ENCODE measurements at places on chromosomes 6 and 20.

DNA sequence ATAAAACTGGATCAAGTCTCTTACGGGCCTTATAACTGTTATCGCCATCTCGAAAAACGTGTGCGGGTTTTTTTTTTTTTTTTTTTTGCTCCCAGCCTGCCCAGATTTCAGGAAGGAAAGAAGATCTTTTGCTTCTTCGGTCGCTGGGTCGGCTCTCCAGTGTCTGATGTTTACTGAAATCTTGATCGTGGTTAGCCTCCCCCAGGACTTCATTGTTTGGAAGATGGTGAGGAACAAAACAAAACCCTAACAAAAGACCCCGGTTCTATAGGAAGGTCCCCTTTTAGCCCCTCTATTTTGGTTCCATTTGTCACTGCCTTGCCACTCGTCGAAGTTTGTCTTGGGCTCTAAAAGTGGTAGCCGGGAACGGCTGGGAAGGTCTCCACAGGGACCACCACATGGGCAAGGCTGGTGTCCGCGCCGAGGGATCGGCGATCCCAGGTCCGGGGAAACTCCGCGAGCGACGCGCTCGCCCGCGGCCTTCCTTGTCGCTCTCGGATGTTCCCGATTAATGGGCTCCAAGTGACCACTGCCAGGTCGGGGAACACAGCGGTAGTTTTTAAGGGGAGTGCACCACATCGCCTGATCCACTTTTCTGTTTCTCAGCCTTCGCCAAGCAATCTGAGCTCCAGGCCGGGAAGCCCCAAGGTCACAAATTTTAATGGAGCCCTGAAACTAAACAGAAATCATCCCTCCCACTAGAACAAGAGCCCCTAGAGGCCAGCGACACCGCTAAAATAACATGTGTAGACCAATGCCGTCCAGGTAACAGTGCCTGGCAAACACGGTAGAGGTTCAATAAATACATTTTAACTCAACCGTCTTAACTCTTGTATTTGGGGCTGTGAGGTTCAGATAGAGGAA, 27.0 kb downstream of the TRIM27 start:
- peak; percentile 63 for DNase-seq

DNA sequence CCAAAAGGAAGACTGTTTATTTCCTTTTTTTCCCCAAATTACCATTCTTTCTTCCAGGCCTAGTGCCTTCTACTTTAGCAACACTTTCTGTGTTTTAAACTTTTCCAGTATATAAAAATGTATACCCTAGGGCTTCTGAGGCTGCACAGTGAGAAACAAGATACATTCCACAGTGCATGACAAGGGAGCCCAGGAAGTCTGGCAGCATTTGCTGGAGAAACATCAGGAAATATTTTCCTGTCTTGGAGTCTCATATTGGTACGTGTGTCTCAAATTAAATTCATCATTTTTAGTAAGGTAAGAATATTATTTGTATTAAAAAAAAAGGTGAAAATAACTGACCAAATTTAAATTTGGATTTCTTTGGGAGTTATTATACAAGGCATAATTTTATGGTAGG, 662.6 kb downstream of the RFPL4B start:
- no peak for DNase-seq

DNA sequence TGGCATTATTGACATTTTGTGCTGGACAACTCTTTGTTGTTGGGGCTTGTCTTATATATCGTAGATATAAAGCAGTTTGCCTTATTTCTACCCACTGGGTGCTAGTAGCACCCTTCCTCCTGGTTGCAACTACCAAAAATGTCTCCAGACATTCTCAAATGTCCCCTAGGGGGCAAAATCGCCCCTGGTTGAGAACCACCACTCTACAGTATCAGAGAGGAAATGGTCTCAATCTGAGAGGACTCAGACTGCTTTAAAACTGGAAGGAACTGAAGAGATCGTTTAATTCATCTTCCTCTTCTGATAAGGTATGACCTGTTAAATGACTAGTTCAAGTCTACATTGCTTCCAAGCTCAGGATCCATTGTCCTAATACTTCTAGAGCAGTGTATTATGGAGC, 14.9 kb downstream of the SH3BGRL2 start:
- DNase-seq = no peak

DNA sequence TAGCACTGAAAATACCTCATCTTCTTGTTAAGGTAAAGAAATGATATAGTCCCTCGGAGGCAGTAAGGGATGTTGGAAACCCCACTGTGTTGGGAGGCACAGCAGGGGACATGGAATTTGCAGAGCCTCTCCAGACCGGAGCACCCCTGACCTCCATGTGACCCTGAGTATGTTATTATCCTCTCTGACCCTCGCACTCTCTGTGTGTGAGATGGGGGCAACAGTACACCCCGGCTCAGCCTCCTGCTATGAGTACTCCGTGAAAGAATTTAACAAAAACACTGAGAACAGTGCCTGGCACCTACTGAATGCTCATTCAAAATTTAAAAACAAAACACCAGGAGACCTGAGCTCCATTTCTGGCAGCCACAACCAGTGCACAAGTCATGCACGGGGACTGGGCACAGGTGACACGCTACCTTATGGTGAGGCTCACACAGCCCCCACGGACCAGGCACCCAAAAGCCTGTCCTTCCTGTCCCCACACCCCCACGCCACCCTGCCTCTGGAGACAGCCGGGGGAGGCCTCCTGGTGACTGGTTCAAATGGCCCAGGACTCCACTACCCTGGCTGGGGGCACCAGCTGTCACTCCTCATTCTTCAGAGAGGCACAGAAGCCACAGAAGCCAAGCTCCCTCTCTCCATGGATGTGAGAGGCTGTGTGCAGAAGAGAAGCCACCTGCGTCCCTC, 6.1 kb downstream of the NINL start:
- no peak for DNase-seq

- no peak for DNase-seq
Observed at GRCh38 chr6:150410906-150411305, 42.1 kb downstream of the IYD start.

- no peak for DNase-seq
Observed at GRCh38 chr6:36718560-36718959, 20.9 kb downstream of the RAB44 start.

GRCh38 chr6:33589731-33590530, 9.9 kb upstream of the BAK1 start:
- DNase-seq = peak; percentile 77

DNA sequence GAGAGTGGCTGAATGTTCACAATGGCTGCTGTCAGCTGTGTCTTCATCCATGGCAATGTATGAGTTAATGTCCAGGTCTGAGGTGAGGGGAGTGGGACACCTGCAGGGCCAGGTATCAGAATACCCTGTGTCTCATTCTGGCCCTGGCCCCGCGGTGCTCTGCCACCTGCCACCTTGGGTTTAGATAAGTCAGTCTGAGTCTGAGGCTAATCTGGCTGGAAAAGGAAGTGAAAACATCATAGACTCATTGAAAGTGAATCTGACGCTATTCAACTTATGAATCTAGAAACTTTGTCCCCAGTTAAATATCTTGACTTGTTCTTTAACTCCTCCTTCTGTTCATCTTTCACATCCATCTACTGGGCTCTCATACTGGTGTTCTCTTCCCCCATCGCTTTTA, 267.1 kb upstream of the JAG1 start:
- DNase-seq = peak; percentile 59

DNA sequence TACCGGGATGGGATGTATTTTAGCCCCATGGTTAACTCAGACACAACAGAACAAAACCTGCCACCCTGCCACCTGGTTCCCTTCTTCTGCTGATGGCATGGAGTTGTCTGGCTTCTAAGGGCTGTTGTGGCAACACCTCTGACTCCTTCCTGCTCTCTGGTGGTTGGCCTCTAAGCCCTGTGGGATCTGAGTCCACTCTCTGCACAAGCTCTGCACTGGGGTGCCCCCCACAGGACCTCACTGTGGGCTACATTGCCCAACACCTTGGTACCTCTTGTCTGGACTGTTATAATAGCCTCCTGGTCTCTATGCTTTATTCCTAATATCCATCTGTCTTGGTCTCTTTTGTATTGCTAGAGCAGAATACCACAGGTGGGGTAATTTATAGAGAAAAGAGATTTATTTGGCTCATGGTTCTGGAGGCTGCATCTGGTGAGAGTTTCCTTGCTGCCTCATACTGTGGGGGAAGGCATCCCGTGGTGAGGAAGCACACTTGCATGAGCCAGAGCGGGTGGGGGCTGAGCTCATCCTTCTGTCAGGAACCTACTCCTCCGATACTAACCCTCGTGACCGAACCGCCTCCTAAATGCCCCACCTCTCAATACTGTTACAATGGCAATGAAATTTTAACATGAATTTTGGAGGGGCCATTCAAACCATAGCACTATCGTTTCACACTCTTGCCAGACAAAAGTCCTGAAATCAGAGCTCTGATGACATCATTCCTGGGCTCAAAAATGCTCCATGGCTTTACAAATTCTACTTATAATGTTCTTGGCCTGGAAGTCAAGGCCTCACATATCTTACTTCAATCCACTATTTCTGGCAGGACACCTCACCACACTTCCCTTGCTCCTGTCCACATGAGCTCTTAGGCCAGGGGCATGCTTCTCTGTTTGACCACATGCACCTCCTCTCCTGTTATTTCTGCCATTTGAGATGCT, 127.2 kb downstream of the PAX1 start:
- no peak for DNase-seq

- DNase-seq = peak; percentile 79
Observed at GRCh38 chr20:4813863-4814695, 92.4 kb downstream of the PRND start.

DNA sequence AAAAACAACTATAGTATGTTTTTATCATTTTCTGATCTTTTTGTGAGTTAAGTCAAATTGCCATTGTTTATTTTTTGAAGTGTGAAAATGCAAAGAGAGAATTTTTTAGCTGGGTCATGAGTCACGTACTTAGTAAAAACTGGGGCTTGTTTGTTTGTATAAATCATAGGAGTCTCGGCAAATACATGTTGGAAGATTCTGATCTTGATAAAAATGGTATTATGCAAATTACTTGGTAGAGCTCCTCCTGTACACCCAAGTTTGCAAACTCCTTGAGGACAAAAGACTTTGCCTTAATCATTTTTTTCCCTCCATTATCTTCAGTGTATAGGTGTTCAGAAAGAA, 25.8 kb downstream of the TBPL1 start:
- no peak for DNase-seq

DNA sequence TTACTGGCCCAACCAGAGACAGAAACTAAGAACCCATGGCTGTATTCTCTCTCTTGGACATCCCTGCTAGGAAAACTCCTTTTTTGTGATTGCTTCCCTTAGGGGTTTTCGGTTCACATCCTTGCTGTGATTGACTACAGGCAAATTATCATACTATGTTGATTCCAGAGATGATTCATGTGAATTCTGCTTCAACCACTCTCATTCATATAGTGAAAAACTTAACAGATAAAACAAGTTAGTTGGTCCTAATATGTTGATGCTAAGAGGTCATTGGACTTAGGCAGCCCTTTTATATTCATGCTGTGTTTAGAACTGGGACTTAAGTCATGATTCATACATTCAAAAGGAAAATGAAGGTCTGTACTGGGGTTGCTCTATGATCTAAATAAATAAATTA, 76.9 kb upstream of the CCN2 start:
- DNase-seq = no peak

All from GM10248 (cell line).